ENCODE measurements at places on chromosomes 1 and 21. TPM values are rescaled to one million over a fixed set of nuclear protein-coding genes. Genes with fewer than 3 reads are reported as not detected.

The KCNQ4 gene
- polyA plus RNA-seq = 0.15 TPM

The AMY2A gene
- polyA plus RNA-seq = not detected

The DIRAS3 gene
- polyA plus RNA-seq = not detected

The WNT3A gene
- not detected for polyA plus RNA-seq

The LMNA gene
- polyA plus RNA-seq = 16.5 TPM

The RGS7 gene
- not detected for polyA plus RNA-seq

The KCNE2 gene
- 0.27 TPM for polyA plus RNA-seq

The MAN1C1 gene
- polyA plus RNA-seq = 1.7 TPM

The SASS6 gene
- polyA plus RNA-seq = 0.98 TPM

The CREG1 gene
- polyA plus RNA-seq = 309 TPM

The C4BPB gene
- polyA plus RNA-seq = not detected

The KIF14 gene
- 0.18 TPM for polyA plus RNA-seq

The RCSD1 gene
- polyA plus RNA-seq = 216 TPM

The SLC30A1 gene
- 11.9 TPM for polyA plus RNA-seq

The S100A7 gene
- not detected for polyA plus RNA-seq

DNA sequence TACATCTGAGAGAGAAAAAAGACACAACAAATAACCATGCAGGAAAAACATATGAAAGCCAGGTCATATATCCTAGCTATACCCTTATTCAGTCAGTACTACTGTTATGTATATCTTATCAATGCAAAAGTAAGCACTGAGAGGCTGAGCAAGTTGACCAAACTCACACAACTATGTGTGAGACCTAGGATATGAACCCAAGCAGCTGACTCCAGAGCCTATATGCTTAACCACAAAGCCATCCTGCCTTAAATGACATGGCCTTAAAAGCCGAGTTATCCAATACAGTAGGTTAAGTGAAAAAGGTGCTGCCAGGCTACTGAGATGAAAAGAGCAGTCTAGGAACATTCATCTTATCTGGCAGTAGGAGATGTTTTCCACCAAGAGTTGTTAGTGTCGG is 151.6 kb downstream of the RERE start:
- no peak for DNase-seq

DNA sequence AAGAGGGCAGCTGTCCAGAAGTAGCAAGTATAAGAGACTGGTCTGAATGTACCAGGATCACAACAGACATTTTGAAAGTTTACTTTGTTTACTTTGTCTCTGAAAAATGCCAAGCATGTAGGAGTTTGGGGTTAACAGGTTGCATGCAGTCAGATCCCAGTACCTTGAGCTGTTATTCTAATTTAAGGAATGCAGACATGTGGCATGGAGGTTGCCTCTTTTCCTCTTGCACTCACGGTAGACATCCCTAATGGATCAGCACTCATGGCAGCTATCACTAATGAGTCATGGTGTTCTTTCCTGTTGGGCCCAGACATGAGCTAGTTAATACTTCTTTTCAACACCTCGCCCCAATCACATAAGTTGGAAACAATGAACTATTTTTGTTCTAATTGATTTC is 67.3 kb downstream of the GADD45A start:
- DNase-seq = no peak

GRCh38 chr1:18670868-18671225 is 40.2 kb downstream of the PAX7 start:
- DNase-seq = no peak

DNA sequence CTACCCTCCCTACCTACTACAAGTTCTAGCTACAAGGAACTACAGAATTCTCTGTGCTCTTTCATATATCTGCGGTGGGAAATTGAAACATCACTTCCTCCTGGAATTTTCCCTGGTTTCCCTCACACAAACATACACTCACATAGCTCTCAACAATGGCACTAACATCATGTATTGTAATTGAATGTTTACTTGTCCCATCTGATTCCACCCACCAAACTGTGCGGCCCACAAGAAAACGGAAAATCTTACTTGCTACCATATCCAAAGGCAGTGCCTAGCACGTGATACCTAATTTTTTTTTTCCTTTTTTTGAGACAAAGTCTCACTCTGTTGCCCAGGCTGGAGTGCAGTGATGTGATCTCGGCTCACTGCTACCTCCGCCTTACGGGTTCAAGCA is 33.9 kb downstream of the NDC1 start:
- no peak for DNase-seq

DNA sequence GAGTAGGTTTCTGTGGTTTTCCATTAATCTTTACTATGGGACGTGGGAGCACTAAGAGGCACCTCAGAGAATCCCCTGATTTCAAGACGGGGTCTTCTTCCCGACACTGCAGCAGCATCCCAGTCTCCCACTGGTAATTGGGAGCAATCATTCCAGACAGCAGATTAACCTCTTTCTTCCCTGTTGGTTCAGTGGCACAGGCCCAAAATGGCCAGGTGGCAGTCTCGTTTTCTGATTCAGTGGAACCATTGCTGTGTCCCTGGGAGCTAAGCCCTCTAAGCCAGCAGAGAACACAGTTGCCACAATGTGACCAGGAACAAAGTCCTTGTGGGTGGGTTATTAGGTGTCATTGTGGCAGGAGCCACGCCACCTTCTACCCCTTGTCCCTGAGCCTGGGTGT is 342.1 kb downstream of the MATN1 start:
- no peak for DNase-seq

- DNase-seq = no peak
Observed at GRCh38 chr1:235014756-235015155, 113.9 kb downstream of the TOMM20 start.

- DNase-seq = no peak
Observed at GRCh38 chr1:61268546-61269240, 186.3 kb downstream of the NFIA start.

DNA sequence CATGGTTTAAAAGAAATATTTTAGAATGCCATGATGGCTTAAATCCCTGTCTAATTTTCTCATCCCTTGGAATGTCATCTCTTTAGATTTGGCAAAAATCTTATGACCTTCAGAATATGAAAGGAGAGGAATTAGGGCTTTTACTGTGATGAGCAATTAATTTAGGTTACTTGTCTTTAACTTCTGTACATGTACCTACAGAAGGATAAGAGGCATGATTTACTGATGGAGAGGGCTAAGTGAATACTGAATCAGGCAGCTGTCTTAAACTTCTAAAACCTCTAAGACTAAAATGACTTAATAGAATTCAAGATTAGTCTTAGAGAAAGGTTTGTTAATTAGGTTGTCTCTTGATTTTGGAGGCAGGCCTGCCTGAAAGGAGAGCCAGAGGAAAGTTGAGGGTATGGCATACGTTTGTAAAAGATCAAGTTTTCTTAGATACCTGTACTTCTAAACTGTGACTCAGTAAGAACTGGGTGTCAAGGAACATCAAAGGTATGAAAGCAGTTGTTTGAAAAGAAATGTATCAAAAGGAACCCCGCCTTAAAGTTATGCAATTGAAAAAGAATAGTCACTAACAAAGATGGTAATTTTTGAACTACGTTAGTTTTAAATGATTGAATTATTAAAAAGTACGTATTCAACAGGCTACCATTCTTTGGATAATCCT is 12.5 kb downstream of the MACO1 start:
- no peak for DNase-seq

- no peak for DNase-seq
Observed at GRCh38 chr1:232405781-232406180, 224.2 kb downstream of the SIPA1L2 start.

- no peak for DNase-seq
Observed at GRCh38 chr1:76577525-76578185, 289.6 kb upstream of the ST6GALNAC5 start.

DNA sequence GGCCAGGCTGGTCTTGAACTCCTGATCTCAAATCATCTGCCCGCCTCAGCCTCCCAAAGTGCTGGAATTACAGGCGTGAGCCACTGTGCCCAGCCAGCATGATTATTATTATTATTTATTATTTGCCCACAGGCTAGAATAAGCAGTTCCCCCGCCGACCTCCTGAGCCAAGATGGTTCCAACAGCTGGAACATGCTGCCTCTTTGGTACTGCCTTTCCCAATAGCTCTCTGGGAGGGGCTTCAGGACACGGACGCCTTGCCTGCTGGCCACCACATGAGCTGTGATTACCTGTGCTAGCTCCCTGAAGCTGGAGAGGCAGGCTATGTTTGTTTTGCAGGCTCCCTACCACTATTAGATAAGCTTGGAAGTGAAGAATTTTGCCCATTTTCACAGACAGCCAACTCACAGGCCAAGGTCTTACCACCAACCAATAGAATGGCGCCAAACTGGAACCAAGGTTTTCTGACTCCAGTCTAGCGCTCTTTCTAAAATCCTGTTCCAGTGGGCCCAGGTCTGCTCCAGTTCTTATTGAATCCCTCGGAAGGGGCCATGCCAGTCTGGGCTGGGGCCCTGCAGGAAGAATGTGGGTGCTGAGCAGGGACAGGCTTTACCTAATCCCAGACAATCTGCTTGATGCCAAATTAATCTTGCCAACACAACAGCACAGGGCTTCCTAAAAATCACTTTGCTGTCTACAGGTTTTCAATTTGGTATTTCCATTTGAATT is 2.1 kb upstream of the GPR61 start:
- no peak for DNase-seq

- DNase-seq = no peak
Observed at GRCh38 chr1:42043182-42043581, 110.0 kb upstream of the GUCA2B start.

- DNase-seq = no peak
Observed at GRCh38 chr1:191049781-191050180, 572.1 kb upstream of the BRINP3 start.

DNA sequence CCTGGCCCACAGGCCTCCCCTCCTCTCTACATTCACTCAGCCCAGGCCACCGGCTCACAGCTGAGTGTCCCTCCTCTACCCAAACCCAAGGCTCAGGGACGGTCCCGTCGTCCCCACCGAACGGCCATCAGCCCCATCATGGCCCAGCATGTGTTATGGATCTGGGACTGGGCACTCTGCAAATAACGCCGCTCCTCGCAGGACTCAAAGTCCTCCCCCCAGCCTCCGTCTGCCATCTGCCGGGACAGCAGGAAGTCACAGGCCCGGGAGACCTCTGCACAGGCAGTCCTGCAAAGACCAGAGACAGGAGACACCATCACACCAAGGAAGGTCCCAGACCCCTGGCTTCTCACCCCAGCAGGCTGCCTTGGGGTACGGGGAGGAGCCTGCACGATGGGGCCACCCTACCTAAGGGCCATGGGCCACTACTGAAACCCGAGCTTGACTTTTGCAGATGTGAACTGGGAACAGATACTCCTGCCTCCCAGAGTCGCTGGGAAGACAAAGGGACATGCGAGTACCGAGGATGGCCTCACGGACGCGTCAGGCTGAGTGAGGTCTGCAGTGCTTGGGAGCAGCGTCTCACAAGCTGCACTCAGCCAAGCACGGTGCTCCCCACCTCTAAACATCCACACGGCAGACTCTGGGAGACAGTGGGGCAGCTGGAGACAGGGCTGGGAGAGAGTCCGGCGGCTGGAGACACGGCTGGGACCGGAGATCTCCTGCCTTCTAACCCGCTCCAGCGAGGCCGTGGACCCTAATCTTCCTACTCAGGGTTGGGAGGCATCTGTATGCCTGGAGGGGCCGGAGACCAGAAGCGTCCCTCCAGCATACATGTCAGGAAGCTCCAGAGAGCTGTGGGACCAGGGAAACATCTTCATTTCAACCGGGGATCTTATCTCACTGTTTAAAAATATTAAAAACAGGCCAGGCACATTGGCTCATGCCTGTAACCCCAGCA is 10.4 kb upstream of the SPATC1L start:
- no peak for DNase-seq

- peak; percentile 85 for DNase-seq
Observed at GRCh38 chr1:173193639-173194038, 13.5 kb downstream of the TNFSF4 start.

GRCh38 chr1:204065986-204066300 is 7.0 kb upstream of the SOX13 start:
- DNase-seq = no peak

GRCh38 chr1:40625476-40626382 is 39.8 kb downstream of the RIMS3 start:
- no peak for DNase-seq

GRCh38 chr1:17031436-17031835 is 19.7 kb upstream of the ATP13A2 start:
- no peak for DNase-seq

GRCh38 chr1:10663678-10664035 is 132.8 kb downstream of the CASZ1 start:
- DNase-seq = no peak

GRCh38 chr1:30106125-30106524 is 617.3 kb downstream of the MATN1 start:
- no peak for DNase-seq

GRCh38 chr1:233554037-233554436 is 59.9 kb upstream of the KCNK1 start:
- DNase-seq = no peak

- DNase-seq = no peak
Observed at GRCh38 chr1:200479816-200480215, 70.0 kb upstream of the ZNF281 start.

GRCh38 chr1:18529714-18530113 is 49.0 kb downstream of the KLHDC7A start:
- DNase-seq = no peak

- peak; percentile 48 for DNase-seq
Observed at GRCh38 chr1:35884934-35885333, 1.9 kb downstream of the AGO1 start.

DNA sequence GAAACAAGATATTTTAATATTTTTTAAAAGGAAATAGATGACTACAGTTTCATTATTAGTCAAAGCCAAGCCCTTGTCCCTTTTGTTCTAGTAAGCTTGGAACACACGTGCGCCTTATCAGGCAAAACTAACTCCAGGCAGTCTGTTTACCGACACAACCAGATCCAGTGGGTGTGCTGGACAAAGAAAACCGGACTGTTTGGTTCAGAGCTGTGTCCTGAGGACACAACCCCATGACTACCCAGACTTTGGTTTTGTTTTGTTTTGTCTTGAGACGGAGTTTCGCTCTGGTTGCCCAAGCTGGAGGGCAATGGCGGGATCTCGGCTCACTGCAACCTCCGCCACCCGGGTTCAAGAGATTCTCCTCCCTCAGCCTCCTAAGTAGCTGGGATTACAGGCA is 13.9 kb upstream of the RHOU start:
- no peak for DNase-seq

DNA sequence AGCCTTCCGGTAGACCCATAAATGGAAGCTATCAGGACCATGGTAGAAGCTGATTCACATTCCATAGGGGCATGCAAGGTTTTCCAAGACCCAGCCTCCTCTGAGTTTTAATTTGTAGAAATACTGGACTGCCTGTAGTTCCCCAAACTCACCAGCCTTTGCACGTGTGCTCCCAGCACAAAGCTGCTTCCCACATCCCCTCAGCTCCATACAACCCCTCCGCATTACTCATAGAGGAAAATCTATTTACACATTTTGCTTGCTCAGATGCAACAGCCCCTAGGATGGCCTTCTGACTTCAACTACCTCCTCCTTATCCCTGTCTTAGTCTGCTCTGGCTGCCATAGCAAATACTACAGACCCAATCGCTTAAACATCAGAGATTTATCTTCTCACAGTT is 336.2 kb downstream of the SETD4 start:
- no peak for DNase-seq

- peak; percentile 66 for DNase-seq
Observed at GRCh38 chr1:202155478-202156021, 4.9 kb downstream of the PTPN7 start.
